ENCODE measurements at places on chromosomes 3 and 15.

DNA sequence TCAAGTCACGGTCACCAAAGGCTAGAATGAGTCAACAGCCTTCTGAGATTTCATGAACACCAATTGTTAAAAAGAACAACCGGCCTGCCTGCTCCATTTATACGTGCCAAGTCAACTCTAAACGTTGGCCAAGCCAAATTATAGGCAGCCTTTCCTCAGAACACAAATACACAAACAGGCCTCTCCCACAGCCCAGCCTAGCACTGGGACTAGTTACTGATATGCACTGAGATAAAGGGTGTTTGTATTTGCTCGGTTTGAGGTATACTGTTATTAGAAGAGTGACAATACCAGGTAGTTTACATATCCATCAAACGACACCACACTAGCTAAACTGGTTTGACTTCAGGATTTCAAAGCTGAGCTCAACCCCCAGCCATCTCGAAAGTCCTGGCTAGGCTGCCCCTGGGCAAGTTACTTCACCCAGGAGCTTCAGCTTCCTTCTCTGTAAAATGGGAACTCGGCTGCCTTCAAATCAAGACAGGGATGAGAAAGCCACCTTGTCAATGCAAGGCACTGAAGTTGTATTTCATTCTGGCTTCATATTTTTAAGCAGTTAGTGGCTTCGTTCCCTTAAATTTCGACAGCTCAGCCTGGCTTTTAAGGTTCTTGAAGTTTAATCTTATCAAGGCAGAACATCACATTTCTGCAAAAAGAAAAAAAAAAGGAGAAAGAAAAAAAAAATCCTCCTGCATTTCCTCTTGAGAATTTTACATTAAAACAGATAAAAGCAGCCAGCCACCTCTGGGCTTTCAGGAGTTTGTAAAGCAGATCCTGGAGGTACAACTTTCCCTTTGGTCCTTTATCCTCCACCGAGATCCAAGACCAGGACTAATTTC lies 4.0 kb downstream of the TLE3 start:
- H3K27me3 ChIP-seq: no peaks in the 10 kb centered on the region
- no peak for DNase-seq
- H3K27ac ChIP-seq: no peak overlapping the region
- no peak overlapping the region for H3K4me3 ChIP-seq
- H3K36me3 ChIP-seq: no peaks in the 10 kb centered on the region
- peaks cover 33% of the 10 kb centered on the region for H3K4me1 ChIP-seq

DNA sequence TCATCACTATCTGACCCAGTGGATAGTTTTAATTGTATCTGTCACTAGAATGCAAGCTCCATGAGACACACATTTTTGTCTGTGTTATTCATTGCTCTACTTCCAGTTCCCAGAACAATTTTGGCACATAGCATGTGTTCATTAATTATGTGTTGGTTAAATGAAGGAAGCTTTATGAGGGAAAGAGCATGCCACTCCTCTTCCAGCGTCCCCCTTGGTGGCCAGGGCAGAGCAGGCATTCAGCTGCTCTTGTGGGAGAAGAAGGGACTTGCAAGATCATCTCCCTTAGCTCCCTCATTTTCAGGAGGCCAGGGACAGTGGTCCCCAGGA lies 489 bp upstream of the GALNT15 start:
- peaks cover 41% of the 10 kb centered on the region for H3K27me3 ChIP-seq
- H3K36me3 ChIP-seq: peaks cover 3% of the 10 kb centered on the region
- H3K4me3 ChIP-seq: no peak overlapping the region
- no peak for DNase-seq

GRCh38 chr3:113153499-113154107 lies 57.8 kb upstream of the BOC start:
- DNase-seq: no peak
- no peak overlapping the region for H3K27ac ChIP-seq
- H3K36me3 ChIP-seq: no peaks in the 10 kb centered on the region

GRCh38 chr15:65204931-65205660 lies 6.2 kb downstream of the CILP start:
- no peaks in the 10 kb centered on the region for H3K36me3 ChIP-seq
- peaks cover 13% of the 10 kb centered on the region for H3K4me1 ChIP-seq
- no peak overlapping the region for H3K27ac ChIP-seq
- no peak for DNase-seq
- H3K4me3 ChIP-seq: no peak overlapping the region

DNA sequence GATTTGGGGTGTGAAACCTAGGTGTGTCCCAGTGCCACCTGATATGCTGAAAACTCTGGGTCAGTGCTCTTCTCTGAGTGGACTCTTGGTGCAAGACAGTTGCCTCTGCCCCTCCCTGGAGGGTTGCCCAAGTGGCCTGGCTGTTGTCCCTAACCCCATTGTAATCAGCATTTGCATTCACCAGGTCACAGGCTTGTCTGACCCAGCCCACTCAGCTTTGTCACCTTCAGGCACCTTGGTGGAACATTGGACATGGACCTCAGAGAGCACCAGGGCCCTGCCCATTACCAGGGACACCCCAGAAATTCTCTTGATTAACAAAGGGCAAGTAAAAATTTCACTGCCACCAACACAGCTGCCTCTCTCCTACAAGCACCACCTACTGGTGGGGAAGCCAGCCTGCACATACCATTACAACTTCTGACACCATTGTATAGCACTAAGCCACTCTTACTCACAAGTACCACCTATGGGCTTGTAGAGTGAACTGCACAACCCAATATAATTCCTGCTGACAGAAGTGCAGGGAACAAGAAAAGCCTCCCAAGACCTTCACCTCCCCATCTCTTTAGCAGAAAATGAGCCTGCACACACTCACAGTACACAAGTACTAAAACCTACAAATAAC lies 324.6 kb downstream of the EPHA6 start:
- H3K27me3 ChIP-seq: no peaks in the 10 kb centered on the region
- no peak for DNase-seq
- no peak overlapping the region for H3K27ac ChIP-seq
- H3K4me1 ChIP-seq: no peaks in the 10 kb centered on the region

DNA sequence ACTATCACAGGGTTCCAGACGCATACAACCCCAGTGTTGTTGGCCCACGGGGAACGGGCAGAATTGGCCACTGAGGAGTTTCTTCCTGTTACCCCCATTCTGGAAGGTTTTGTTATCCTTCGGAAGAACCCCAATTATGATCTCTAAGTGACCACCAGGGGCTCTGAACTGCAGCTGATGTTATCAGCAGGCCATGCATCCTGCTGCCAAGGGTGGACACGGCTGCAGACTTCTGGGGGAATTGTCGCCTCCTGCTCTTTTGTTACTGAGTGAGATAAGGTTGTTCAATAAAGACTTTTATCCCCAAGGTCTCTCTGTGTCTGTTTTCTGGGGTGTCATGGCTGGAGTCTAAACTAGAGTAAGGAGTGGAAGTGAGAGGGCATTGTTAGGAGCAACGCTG lies 5.7 kb upstream of the EIF4G1 start:
- H3K27me3 ChIP-seq: no peaks in the 10 kb centered on the region
- no peak for DNase-seq
- H3K4me3 ChIP-seq: no peak overlapping the region
- no peak overlapping the region for H3K27ac ChIP-seq

- peaks cover 7% of the 10 kb centered on the region for H3K4me1 ChIP-seq
- H3K27ac ChIP-seq: no peak overlapping the region
- no peaks in the 10 kb centered on the region for H3K27me3 ChIP-seq
- no peak overlapping the region for H3K4me3 ChIP-seq
- no peak for DNase-seq
Measured at GRCh38 chr3:54337846-54338245, 215.5 kb downstream of the CACNA2D3 start.

- H3K4me3 ChIP-seq: no peak overlapping the region
- peaks cover 4% of the 10 kb centered on the region for H3K27me3 ChIP-seq
- H3K27ac ChIP-seq: no peak overlapping the region
- DNase-seq: no peak
Measured at GRCh38 chr15:58864602-58865424, 68.7 kb downstream of the SLTM start.

DNA sequence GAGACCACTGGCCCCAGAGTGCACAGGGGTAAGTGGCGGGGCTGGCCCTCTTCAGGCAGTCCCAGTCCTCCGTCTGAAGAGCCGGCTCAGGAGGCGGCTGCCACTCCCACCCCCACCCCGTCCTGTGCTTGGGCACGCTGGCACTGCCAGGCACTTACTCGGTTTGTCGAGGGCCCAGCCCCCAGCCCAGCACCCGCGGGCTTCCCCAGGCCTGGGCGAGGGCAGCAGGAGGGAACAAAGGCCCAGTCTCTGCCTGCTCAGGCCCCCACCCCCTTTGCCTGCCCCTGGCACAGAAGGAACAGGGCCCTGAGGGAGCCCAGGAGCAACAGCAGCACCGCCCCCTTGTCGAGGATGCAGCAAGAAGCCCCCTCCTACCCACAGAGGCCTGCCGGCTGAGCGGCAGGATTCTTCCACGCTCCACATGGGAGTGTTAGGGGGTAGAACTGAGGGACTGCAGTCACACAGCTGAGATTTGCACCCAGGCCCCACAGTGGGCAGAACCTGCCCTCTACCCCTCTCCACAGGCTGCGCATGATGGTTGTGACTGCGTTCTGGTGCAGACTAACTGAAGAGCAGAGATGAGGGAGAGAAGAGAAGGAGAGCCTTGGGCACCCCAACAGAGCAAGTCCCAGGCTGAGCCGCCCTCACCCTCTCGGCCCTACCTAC lies 8.9 kb downstream of the DUSP7 start:
- no peak overlapping the region for H3K4me3 ChIP-seq
- DNase-seq: no peak
- peaks cover 20% of the 10 kb centered on the region for H3K4me1 ChIP-seq
- H3K27ac ChIP-seq: no peak overlapping the region
- H3K27me3 ChIP-seq: no peaks in the 10 kb centered on the region

Measured in neuronal stem cell (in vitro differentiated cells).